Stimulated activated CD8-positive, alpha-beta memory T cell treated with anti-CD3 and anti-CD28 coated beads, Interleukin-4, amount 100 ng/mL, for 1 hour (primary cell): ENCODE measurements at places on chromosomes 1 and 21.

DNA sequence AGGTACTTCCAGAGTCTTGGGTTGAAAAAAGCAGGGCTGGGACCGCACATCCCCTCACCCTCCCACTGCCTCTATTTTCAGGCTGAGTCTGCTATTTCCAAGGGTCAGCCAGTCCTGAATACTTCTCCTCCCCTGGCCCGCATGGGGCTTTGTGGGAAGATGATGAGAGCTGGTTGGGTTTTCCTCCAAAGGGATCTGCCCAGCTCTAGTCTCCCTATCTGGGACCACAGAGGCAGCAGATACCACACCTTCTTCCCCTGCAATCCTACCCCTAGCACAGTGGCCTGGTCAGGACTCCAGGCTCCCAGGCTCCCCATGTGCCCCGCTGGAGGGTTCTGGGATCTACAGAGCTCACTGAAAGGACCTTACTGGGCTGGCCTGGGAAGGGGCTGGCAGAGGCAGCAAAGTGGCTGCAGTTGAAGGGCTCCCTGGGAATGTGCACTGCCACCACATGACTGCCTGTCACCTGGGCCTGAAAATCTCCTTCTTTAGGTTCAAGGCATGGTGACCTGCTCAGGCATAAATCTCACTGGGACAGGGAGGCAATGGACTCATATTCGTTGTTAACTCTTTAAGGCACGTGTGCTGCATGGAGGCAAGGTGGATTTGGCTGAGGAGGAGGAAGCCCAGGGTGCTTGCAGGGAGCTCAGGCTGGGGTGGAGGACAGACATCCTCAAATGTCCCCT, 13.1 kb downstream of the CACNA1S start:
- DNase-seq = no peak

DNA sequence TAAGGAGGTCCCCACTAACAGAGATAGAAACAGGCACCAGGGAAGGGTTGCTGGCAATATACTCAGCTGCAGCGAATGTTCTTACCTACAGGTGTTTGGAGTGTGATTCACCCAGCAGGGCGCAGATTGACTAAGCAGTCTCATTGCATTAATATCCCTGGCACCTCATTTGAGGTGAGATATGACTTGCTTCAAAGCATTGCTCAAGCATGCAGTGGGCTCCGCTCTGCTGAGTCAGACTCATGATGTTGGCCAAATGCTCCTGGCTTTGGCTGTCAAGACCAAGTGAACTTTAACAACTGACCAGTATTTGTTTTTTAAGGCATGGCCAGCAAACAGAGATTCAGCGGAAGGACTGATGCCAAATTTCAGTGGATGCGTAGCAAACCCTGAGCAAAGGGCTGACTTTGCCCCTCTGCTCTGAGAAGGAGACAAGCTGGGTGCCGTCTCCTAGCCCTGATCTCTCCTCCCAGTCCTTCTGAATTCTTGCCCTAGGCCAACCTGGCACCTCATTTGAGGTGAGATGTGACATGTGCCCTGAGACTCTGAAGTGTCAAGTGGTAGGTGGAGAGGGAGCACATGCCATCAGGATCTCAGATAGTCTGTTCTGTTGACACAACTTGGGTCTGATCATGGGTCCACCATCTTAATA, 187.1 kb upstream of the COA6 start:
- DNase-seq = no peak

DNA sequence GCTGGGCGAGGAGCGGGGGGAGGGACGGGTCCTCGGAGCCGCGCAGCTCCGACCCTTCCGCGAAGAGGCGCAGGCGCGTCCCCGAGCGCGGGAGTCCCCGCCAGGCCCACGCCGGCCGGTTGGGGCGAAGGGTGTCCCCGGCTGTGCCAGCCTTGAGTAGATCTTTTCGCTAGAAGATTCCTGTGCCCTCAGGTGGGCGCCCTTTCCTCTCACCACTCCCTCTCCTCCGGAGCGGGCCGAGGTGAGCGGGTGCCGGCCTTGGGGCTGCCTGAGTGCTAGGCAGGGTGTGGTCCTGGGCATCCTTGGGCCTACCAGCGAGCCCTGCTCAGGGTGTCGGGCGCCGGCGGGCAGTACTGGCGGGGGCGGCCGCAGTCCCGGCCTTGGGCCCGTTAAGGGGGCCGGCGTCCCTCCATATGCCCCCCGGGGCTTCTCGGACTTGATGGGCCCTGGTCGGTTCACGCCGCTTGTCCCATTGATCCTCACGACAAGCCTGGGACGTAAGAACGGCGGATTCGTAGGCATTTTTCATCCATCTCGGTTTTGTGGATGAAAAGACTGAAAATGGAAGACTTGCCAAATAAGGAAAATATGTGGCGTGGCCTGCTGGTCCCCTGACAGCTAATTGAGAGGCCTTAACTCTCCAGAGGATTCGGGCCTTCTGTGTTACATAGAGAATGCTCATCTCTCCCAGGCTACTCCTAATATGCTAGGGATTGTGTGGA, 712 bp downstream of the DEGS1 start:
- no peak for DNase-seq

DNA sequence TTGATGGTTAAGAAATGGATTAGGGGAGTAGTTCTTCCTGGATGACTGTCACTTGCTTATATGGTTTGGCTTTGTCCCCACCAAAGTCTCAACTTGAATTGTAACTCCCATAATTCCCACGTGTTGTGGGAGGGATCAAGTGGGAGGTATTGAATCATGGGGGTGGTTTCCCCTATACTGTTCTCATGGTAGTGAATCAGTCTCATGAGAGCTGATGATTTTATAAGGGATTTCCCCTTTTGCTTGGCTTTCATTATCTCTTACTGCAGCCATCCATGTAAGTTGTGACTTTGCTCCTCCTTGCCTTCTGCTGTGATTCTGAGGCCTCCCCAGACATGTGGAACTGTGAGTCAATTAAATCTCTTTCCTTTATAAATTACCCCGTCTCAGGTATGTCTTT, 1621.1 kb downstream of the MRPL39 start:
- no peak for DNase-seq

- DNase-seq = no peak
These were observed 4.7 kb downstream of the MR1 start for GRCh38 chr1:181038399-181038873.

DNA sequence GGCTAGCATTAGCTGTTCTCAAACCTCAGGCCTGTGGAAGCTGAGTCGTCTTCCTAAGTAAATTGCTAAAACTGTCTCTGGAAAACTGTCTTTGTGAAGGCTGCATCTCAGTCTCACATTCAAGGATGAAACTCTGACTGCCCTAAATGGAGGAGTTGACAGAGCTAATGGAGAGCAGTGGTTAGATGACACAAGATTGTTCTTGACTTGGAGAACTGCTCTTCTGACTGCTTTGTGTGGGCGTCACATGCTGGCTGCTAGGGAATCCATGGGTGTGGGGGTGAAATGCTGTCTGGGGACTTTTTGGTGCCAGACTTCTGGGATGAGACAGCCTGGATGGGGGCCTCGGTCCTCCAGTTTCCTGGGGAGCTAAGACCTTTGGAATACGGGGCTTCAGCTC, 24.5 kb upstream of the TSPAN2 start:
- DNase-seq = no peak

- no peak for DNase-seq
These were observed 10.6 kb upstream of the IKBKE start for GRCh38 chr1:206459703-206460102.

- no peak for DNase-seq
These were observed 20.5 kb upstream of the BCL10 start for GRCh38 chr1:85296980-85297379.

- no peak for DNase-seq
These were observed 14.7 kb downstream of the PTAFR start for GRCh38 chr1:28161751-28162150.

DNA sequence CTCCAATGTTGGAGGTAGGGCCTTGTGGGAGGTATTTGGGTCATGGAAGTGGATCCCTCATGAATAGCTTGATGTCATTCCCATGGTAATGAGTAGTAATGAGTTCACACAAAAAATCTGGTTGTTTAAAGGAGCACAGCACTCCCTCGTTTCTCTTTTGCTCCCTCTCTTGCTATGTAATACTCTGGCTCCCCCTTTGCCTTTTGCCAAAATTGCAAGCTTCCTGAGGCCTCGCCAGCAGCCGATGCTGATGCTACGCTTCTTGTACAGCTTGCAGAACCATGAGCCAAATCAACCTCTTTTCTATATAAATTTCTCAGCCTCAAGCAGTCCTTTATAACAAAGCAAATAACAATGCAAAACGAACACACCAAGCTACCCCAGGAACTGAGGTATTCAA, 80.9 kb downstream of the LHX9 start:
- DNase-seq = no peak

DNA sequence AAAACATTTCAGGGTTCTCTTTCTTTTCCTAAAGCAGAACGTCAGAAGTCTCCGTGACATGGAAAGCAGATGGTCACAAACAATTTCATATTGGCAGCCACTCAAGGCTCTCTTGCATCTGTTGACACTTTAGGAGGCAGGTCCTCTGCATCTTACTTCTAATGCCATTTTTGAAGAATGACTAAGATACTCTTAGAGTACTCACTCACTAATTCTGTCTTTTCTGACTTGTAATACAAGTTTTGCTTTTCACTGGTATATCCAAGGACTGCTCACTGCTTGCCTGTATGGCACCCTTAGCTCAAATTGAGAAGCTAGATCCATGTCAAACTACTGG, 68.3 kb downstream of the PRRX1 start:
- no peak for DNase-seq

- no peak for DNase-seq
These were observed 1317.0 kb downstream of the MRPL39 start for GRCh38 chr21:24290151-24290833.

- DNase-seq = no peak
These were observed 75.8 kb upstream of the MCOLN3 start for GRCh38 chr1:85124091-85124490.

- DNase-seq = no peak
These were observed 19.6 kb upstream of the DMRTB1 start for GRCh38 chr1:53439337-53440207.

DNA sequence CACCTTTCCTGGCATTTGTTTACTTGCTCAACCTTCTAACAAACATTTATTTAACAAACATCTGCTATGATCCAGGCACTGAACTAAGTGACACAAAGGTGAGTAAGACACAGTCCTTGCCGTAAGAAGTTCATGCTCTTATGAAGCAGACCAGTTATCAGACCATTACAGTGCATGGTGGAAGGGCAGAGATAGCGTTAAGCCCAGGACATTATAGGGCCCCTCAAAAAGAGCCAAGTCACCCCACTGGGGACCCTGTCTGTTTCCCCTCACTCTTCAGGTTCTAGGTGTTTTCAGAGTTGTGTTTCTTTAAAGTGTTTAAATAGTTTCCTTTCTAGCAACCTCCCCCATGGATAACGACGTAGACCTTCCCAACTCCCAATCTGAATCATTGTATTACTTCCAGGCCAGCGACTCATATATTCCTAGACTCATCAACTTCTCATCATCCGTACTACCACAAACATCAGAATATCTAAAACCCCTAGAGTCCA, 39.3 kb downstream of the TCP10L start:
- DNase-seq = no peak

- no peak for DNase-seq
These were observed 25.6 kb upstream of the ENO1 start for GRCh38 chr1:8903908-8904650.

- DNase-seq = no peak
These were observed 5.4 kb downstream of the MEX3A start for GRCh38 chr1:156076609-156077429.

GRCh38 chr1:81672766-81673165, 128.0 kb upstream of the ADGRL2 start:
- no peak for DNase-seq

- no peak for DNase-seq
These were observed at the start of gene PLPPR4 for GRCh38 chr1:99264201-99265021. Gene PLPPR4, plus strand, starts transcription at chr1:99264492. Its CDS starts 102 bp downstream, at chr1:99264594.

DNA sequence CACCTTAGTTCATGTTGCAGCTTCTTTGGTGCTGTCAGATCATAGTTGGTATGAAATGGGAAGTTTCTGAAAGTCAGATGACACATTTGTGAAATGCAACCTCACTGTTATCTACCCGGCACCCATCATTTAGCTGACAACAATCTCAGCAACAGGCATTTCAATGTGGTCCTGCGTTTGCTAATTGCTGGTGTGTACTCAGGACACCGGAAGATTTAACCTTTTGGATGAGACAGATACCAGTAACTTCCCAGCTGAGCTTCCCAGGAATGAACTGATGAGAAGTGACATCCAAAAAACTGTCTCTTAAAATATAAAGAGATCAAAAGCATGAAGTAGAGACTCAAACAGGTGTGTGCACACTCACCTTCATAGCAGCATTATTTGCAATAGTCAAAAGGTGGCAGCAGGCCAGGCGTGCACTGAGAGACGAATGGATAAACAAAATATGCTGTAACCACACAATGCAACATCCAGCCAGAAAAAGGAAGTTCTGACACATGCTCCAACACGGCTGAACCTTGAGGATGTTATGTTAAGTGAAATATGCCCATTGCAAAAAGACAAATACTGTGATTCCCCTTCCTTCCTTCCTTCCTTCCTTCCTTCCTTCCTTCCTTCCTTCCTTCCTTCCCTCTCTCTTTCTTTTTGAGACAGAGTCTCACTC, 7.9 kb upstream of the CLDN14 start:
- DNase-seq = no peak

DNA sequence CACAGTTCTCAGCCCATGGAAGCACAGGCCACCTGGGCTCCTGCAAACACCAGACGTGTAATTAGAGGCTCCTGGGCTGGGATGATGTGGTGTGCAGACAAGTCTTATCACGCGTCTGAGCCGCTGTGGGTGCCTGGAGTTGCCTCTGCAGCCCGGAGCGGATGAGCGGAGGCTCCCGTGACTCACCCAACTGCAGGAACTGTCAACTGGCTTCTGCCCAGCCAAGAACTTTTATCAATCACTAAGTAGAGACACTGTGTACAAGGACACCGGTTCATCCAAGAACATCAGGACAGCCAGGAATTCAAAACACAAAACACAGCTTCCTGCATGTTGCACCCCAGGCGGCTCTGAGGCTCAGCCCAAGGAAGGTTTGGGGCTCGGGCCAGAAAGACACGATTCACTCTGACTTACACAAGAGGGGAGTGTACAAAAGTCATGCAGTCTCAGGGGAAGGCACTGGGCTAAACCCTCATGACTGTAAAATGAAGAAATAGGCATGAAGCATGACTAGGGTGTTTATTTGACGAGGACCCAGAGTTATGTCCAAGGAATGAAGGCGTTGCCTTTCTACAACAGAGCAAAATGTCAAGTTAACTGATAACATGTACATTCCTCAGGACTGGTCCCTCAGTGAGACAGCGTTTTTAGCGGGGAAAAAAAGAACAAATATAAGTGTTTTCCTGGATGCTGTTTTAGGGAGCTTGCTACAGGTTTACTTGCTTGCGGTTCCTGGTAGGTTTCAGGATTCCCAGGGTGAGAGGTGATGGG, 21.1 kb downstream of the ERRFI1 start:
- no peak for DNase-seq

DNA sequence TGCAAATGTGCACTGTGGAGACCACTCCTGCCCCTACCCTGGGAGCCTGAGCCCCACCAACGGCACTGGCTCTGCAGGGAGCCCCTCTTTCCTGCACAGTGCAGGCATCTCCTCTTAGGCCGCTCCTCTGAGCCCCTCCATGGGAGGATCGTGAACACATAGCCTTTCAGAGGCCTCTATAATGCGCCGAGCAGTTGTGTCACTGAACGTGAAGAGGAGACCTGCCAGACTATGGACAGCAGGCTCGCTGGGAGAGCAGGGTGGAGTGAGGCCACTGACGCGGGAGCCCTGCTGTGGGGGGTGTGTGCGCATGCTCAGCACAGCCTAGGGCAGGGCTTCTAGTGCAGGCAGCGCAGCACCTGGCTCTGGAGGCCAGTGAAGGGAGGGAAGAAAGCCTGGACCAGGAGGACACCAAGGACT, 151.3 kb upstream of the COL6A1 start:
- no peak for DNase-seq

- DNase-seq = no peak
These were observed 86.4 kb downstream of the LAMC2 start for GRCh38 chr1:183272390-183272848.

GRCh38 chr1:203582568-203582967, 44.1 kb upstream of the ATP2B4 start:
- DNase-seq = no peak
